ENCODE measurements at places on chromosomes 7 and 10.

DNA sequence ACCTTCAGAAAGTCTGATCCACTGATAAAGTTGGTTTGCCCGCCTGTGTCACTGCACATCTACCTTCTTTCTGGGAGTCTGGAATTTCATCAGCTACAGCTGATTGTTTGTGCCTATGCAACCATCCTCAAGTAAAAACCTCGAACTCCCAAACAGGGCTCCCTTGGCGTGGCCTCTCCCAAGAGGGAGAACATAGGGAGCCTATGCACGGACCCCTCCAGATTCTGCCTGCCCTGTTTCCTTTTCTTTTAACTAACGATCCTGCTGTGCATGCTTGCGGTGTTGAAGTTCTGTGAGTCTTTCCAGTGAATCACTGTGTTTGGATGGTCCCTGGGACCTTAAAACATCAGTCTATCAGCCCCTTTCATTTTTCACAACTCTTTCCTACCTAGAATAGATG is 226.9 kb upstream of the SEMA3D start:
- DNase-seq, result no peak

DNA sequence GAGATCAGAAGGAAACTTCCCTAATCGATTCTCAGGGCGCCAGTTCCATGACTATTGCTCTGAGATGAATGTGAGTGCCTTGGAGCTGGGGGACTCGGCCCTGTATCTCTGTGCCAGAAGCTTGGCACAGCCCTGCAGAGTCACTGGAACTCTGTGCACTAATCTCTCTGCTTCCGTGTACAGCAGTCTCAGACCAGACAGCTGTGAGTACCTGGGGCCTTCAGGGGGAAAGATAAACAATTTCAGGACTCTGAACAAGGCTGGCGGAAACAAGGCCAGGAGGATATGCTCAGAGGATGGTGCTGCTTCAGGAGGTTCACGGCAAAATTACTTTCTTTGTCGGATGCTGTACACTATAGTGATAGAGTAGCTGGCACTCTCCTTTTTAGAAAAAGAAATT is 131.7 kb upstream of the PRSS58 start:
- no peak for DNase-seq

DNA sequence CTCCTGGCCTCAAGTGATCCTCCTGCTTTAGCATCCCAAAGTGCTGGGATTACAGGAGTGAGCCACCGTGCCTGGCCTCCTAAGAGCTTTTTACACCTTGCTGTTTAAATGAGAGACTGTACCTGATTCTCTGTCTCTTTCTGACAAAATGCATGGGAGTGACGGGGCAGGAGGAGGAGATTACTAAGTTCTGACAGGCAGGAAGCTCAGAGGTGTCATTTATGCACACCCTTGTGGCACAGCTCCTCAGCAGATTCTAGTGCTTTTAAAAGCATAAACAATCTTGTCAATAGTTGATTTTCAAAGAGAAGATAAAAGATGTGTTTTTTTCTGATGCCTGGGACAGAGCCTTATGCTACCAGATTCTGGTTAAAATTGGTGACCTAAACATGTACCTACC is 39.7 kb upstream of the STEAP4 start:
- DNase-seq, result no peak

GRCh38 chr7:97018791-97019531 is 5.7 kb downstream of the DLX5 start:
- DNase-seq, result no peak

DNA sequence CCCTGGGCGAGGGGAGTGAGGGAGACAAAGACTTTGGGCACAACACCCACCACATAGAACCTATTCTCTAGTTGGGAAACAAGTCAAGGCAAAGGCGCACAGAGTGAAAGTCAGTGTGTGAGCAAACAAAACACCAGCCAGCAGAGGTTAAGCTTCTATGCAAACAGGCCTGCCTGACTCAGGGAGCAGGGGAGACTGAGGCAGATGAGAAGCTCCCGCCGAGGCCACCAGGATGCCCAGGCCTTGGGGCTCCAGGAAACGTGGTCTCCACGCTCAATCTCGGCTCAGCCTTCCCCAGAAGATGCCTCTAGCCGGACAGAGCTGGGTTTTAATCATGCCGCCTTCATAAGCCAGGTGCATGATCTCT is 74.1 kb upstream of the KCNMA1 start:
- DNase-seq, result no peak

- DNase-seq, result no peak
Measured at GRCh38 chr10:129949411-129949810, 14.7 kb downstream of the EBF3 start.

DNA sequence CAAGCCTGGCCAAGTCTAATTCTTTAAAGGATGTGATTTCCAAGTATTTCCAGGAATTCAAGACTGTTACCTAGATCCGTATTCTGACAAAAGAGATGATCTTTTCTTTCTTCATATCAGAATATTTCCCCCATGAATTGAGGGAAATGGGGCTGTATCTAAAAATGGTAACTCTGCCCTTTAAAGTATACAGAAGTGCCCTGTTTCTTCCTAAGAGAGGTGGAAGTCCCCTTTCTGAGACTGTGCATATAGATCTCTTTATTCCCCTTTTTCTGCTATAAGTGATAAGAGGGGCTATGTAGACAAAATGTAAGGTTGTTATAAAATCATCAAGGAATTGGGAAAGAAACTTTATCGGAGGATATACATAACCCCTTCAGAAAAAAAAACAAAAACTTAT is 287.1 kb upstream of the KAT6B start:
- no peak for DNase-seq

- peak; percentile 24 for DNase-seq
Measured at GRCh38 chr10:88196291-88196690, 332.9 kb downstream of the PTEN start.

DNA sequence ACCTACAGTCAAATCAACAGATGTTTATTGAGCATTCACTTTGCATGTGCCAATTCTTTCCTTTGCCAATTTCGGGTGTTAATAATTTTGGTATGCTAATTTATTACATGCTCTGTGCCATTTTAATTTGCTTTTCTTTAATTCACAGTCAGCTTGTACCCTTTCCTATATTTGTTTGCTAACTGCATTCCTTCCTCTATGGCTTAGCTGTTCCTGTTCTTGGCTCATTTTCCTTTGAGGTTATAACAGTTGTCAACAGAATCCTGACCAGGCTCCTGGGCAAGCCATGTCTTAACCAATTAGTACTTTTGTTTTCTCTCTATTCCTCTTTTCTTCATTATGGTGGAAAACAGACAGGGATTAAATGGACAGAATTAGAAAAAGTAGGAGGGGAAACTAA is 73.6 kb upstream of the RPA3 start:
- no peak for DNase-seq

- DNase-seq, result no peak
Measured at GRCh38 chr10:71837098-71837827, 13.8 kb downstream of the PSAP start.

DNA sequence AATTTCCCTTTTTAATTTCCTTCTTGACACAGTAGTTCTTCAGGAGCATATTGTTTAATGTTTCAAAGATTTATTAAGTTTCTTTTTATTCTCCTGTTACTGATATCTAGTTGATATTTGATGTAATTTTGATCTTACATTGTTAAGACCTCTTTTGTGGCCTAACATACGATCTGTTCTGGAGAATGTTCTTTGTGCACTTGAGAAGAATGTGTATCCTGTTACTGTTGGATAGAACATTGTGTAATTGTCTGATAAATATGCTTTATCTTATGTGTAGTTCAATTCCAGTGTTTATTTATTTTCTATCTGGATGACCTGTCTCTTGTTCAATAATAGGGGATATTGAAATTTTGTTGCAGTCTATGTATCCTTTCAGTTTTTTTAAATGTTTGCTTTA is 106.7 kb downstream of the ITGB1 start:
- DNase-seq, result no peak

GRCh38 chr10:46052057-46052790 is 6.2 kb upstream of the MSMB start:
- DNase-seq, result no peak

DNA sequence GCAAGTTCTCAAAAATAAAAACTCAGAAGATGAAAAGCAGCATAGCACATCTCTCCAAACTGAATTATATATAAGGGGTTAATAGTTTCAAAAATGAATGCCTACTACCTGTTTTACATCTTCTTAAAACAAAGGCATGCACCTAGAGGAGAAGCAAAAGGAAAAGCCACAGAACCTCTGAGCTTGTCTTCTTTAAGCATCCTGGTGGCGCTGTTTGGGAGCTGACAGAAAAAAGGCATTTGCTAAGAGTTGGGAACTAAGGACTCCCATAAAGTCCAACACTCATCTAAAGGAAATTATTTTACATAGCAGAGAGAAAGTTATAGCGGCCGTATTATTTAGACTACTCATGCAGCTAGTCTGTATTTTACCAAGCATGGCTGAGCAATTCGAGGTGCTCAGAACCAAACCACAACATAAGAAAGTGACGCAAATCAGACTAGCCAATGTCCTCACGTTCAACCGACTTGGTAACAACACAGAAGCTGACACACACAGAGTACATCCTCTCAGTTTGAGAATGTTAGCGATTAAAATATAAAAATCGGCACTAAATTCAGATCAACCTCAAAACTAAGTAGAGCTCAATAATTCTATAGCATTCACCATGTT is 38.8 kb downstream of the PTN start:
- no peak for DNase-seq

- no peak for DNase-seq
Measured at GRCh38 chr10:132027423-132027983, 38.2 kb upstream of the JAKMIP3 start.

DNA sequence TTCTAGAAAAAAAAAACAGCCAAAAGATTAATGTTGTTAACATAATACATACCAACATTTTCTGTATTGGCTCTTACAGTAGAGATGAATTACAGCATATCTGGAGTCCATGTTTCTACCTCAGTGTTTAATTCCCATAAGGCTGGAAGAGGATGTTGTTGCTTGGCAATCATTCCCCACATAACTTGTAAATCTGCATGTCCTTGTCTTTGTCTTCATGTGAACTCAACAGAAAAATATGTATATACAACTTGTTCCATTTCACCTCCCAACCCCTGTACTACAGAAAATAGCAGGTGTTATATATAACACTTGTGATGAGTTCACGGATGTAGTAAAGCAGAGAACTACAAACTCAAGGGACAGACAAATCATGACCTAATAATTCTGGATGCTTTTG is 160.9 kb upstream of the SEMA3C start:
- DNase-seq, result peak; percentile 82

GRCh38 chr10:13891128-13892000 is 304.6 kb downstream of the PRPF18 start:
- DNase-seq, result no peak

DNA sequence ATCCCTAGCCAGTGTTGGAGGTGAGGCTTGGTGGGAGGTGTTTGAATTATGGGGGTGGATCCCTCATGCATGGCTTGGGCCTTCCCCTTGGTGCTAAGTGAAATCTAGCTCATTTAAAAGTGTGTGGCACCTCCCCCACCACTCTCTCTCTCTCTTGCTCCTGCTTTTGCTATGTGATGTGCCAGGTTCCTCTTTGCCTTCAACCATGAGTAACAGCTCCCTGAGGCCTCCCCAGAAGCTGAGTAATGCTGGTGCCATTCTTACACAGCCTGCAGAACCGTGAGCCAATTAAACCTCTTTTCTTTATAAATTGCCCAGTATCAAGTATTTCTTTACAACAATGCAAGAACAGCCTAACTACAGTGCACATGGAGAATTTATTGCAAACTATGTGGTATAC is 188.8 kb upstream of the POT1 start:
- DNase-seq, result no peak

DNA sequence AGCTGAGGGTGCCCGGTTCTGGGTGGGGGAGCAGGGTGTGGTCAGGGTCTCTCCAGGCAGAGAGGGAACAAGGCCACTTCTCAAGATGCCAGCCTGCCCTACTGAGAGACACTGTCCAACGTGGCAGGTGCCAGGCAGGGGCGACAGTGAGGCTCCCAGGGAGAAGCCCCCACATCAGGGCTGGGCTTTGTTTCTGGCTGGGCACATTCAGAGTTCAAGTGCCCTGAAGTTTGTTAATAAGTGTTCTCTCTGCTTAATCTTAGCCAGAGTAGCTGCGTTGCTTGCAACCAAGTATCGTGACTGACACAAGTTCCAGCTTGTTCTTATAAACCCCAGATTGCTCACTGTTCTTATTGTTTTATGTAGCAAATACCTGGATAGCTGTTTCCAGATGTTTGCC is 21.8 kb downstream of the FOXL3 start:
- DNase-seq, result no peak

GRCh38 chr10:80669485-80669884 is 131.8 kb downstream of the SH2D4B start:
- no peak for DNase-seq

DNA sequence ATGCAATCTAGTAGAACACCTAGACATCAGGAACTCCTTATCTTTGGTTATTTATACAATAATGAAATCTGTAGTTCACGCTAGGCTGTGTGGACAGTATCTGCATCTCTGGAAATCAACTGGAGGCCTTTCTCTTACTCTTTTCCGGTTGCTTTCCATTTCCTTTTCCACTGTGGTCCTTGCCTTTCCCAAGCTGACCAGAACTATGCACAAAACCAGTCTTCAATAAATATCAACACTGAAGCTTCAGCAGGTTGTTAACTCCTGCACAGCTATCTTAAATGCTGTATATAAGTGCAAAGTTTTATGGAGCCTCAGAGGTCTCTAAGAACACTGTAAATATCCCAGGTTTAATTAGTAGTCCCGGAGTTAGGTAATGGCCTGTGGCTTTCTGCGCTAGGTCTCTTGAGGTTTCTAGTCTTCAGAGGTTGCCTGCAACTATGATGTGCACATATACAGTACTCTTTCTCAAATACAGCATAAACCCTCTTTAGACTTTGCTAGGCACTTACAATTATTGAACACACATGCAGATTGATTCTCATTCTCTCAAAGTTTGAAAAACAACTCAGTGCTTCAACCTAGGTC is 2.4 kb downstream of the KLLN start:
- no peak for DNase-seq

DNA sequence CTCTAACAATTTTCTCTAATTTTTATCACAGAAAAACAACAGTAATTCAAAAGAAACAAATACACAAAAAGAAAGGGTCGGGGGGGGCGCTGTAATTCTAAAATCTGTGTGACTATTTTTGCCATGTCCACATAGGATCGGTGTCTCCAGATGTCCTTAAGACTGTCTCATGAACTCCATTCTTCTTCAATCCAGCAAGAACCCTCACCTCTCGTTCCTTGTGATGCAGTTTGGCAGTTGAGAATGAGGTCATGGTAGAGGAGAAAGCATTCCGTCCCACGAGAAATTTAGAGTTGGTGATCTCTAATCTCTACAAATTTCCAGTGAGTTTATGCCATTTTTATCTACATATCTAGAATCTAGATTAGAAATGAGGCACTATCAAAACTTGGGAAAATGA is 394.7 kb downstream of the TFEC start:
- no peak for DNase-seq
